Right renal pelvis (tissue), 4 donors: ENCODE measurements at places on chromosomes 3 and 15.

- no peak for DNase-seq
Measured at GRCh38 chr3:100097919-100098783, 16.1 kb downstream of the FILIP1L start.

DNA sequence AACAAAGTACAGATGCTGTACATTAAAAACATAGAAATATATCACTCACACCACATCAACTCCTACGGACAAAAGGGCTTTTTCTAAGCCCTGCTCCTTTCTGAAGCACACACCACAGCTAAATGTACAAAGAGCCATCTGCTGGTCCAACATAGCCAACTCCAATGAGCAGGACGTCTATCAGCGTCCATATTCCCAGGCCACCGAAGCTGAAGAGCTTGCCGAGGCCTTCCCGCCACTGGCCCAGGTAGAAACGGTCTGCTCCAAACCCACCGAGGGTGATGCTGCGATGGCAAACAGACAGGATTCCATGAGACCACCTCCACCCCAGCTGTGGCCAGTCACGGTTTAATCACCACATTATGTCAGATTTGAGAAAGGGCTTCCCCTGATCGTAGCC lies 9.8 kb downstream of the TM2D3 start:
- no peak for DNase-seq

GRCh38 chr15:35618260-35619188 lies 72.6 kb upstream of the DPH6 start:
- no peak for DNase-seq

DNA sequence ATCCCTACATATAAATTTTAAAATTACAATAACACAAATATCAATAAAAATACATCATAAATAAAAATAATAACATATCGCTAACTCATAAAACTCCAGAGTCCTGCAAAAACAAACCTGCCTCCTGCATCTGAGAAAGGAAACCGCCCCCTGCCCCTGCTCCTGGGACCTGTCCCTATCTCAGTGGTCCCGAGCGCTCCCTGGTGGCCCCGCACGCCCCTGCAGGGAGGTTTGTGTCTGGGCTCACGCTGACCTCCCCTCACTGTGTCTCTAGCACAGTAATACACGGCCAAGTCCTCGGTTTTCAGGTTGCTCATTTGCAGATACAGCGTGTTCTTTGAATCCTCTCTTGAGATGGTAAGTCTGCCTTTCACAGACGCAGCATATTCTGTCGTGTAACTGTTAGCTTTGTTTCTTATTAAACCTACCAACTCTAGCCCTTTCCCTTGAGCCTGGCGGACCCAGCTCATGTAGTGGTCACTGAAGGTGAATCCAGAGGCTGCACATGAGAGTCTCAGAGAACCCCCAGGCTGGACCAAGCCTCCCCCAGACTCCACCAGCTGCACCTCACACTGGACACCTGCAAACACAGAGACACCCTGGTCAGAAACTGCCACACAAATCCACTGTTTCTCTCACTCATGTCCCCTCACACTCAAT lies 554.1 kb downstream of the GOLGA6L6 start:
- no peak for DNase-seq

GRCh38 chr3:51671734-51672475 lies 853 bp downstream of the TEX264 start:
- no peak for DNase-seq

DNA sequence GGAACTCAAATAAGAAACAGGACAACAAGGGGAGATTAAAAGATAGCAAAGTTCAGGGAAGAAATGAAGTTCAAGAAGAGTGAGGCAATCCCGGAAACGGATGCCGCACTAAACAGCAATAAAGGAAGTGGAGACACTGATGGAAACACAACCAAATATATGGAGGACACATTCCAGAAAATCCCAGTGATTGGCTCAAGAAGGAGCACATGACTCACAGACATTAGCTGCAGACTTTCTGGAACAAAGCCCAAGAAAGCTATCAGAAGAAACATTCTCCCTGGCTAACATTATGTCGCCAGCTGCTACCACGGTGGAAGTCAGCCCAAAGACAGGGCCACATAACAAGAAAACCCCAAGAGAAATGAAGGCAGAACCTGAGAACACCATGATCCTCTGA lies 18.1 kb upstream of the VGLL4 start:
- no peak for DNase-seq

DNA sequence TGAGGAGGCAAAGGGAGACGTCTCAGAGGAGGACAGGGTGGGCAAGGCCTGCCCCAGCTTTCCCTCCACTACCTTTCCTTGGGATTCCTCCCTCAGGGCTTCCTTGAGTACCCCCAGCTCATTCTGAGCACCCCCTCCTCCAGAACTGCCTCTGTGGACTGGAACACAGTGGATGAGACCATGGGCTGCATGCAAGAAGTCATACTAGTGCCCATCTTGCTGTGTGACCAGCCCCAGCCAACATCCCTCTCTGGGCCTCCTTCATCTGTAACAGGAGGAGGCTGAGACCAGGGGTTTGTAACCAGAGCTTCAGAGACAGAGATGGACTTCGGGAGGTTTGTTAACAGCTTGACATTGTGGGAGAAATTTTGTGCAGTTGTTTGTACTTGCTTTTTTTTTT lies 25.6 kb downstream of the FEM1B start:
- DNase-seq = no peak

DNA sequence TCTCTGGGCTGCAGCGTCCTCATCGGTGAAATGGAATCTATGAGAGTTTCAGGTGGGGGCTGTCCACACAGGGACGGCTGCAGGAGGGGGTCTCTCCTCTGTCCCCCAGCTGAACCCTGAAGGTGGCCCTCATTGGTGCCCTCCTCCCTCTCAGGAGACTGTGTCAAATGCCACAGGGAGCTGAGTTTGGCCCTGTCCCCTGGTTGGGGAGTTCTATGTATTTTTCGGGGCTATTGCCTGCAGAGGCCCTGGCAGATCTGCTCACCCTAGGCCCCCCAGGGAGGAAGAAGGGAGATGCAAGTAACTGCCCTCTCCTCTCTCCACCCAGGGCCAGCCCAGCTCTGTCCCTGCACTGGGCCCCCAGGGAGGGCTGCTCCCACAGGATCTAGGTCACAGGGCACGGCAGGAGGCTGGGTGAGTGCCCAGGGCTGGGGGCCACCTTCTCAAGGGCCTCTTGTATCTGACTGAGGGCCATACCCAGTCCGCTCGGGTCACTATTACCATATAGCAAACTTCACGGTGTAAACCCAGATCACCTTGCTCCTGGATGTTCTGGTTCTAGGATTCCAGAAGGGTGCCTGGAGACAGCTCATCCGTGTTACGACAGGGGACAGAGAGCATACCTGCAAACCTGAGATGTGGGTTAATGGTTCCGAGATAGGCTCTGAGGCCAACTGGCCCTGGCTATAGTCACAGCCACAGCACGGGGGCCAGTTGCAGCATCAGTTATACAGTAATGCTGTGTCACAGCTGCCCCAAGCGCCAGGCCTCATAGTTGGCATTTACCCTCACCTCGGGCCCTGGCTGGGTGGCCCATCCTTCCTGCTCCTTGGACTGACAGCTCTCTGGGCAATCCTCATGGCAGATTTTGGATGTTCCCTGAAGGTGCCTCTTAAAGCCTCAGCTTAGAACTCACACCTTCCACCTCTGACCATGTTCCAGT lies 102.4 kb upstream of the PRR23E start:
- DNase-seq = no peak

- no peak for DNase-seq
Measured at GRCh38 chr3:173238091-173238490, 97.1 kb upstream of the SPATA16 start.

- no peak for DNase-seq
Measured at GRCh38 chr3:150757364-150757763, 5.6 kb downstream of the SIAH2 start.

DNA sequence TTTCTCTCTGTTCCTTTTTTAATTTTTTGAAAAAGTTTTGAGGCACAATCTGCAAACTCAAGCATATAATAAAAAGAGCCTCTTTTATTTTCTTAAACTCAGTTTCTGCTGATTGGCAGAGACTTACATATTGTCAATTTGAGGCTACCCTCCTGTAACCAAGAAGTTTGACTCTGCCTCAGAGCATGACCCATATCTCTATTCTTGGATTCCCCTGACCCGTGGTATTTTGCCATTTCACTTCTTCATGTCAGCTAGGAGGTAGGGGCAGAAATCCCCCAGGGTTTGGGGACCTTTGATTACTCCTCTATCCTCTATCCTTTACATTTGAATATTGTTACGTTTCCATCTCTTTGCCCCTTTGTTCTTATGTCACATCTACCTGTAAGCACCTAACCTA lies 479.1 kb upstream of the ALCAM start:
- no peak for DNase-seq

DNA sequence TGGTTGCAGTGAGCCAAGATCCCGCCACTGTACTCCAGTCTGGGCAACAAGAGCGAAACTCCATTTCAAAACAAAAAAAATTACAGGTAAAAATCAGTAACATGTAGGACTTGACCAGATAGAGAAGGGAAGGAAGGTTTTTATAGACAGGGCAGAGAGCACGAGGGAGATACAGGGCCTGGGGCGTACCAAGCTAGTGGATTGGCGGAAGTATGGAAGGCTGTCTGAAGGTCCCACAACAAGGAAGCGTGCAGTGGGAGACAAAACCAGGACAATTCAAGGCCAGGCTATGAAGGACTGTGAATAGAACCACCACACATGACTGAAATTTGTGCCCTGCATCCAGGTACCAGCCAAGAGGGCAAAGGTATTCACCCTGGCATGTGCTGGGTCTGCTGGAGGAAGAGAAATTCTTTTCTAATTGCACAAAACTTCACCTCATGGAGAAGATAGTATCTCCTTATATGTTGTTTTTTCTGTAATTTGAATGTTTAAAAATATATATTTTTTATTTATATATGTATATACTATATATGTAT lies 33.0 kb upstream of the BCL2A1 start:
- DNase-seq = no peak

GRCh38 chr3:126931806-126932187 lies 51.1 kb upstream of the PLXNA1 start:
- DNase-seq = no peak

DNA sequence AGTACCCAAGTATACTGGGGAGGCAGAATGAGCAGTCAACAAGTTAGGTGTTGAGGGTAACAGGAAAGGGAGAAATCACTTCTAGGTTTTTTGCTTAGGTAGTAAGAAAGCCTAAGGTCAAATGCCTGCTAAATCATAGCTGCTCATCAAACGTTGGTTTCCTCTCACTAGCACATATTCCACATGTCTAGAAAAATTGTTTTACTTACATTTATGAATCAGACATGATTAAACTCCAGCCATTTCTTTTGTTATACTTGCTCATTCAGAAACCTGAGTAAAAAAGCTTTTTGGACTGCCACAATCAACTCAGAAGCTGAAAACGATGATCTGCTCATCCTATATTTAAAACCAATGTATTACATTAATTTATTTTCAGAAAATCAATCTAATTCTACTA lies 40.2 kb downstream of the SLC9A9 start:
- no peak for DNase-seq

DNA sequence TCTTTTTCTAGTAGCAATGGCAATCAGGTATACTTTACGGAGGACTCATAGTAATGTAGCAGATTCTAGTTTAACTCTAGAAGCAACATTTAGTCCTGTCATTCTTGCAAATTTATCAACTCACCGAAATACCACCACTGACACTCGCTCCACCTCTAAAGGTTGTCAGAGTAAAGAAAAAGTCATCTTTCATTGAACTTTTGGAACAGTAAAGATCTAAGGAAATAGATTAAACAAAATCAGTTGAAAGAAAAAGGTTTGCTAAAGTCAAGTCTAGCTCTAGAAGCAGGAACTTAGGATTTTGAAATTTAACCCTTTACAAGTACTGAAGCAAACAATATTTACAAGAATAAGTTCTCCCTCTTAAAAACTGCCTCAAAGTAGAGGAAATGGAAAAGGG lies 8.7 kb downstream of the ATP8B4 start:
- DNase-seq = no peak

DNA sequence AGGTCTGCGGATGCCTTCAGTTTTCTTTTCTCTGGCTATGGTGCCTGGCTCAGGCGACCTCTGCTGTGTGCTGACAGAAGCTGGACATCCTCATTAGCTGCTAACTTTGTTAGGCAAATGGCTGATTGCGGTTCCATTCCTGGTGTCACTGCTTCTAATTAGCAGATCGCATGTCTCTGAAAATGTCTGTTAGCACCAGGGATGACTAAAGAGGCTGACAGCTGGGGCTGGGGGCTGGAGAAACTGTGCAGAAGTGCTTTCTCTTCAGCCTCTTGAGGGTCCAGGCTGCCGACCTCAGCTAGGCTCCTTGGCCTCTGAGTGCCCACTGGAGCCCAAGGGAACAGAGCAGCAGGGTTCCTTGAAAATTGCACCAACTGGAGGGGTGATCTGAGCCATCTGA lies 39.3 kb downstream of the CHCHD6 start:
- no peak for DNase-seq

DNA sequence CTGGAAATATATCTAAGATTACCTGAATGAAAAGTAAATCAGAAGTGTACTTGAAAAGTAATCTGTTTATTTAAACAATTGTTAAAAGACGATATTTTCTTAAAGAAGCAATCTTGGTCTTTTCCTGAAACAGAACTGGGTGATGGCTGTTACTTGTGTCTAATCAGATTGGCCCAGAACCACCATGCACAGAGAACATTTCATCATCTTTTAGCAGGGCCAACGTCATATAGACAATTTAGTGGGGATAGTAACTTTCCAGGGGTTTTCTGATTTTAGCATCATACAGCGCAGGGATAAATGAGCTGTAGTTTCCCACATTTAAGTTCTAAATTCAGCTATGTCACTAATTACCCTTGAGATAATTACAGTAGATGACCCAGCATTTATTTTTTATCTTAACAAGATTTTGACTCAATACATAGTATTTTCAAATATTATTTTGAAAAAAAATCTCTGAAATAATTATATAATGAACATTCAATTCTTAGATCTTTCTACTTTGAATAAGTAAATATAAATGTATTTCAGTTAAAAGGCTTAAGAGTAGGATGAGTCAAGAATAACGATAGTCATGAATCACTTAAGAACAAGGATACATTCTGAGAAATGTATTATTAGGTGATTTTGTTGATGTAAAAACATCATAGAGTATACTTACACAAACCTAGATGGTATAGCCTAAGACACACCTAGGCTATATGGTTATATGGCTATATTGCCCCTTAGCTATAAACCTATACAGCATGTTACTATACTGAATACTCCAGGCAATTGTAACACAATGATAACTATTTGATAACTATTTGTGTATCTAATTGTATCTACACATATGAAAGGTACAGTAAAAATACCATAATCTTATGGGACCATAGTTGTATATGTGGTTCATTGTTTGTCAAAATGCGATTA lies 103.8 kb upstream of the MME start:
- no peak for DNase-seq

DNA sequence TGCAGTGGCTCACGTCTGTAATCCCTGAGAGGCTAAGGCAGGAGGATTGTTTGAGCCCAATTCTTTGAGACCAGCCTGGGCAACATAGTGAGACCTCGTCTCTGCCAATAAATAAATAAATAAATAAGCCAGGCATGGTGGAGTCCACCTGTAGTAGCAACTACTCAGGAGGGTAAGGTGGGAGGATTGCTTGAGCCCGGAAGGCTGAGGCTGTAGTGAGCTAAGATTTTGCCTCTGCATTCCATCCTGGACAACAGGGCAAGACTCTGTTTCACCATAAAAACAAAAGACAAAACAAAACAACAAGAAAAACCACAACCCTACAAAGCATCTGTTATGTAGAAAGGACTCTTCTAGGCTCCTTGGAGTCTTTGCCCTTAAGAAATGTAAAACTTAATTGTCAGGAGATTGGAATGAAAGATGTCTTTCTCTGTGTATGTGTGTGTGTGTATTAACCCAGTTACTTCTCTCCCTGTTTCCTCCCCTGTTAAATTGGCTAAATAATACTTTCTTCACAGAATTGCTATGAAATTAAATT lies 9.5 kb downstream of the NECTIN3 start:
- DNase-seq = no peak
